ENCODE measurements at places on chromosomes 4 and X.

DNA sequence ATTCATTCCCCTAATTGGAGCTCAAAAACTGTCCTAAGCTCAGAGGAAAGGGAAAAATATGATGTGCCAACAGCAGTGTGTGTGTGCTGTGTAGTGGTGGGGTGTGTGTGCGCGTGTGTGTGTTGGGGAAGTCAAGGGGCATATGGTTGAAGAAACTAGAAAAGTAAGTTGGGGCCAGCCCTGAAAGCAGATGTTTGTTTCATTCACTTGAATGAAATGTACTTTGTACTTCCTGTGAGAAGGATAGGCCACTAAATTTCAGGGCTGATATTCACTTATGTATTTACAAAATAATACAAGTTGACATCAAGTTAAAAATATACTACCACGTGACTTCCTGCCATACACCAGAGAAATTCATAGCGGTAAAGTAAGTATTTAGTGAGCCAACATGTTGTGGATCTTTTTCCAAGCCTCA lies 151.3 kb upstream of the JADE1 start:
- no peaks in the 10 kb centered on the region for H3K4me1 ChIP-seq
- no peaks in the 10 kb centered on the region for H3K27me3 ChIP-seq
- no peak overlapping the region for H3K4me3 ChIP-seq
- DNase-seq: no peak

GRCh38 chrX:53440621-53441517 lies 6.7 kb upstream of the HSD17B10 start:
- H3K36me3 ChIP-seq: no peaks in the 10 kb centered on the region
- H3K4me1 ChIP-seq: peaks cover 7% of the 10 kb centered on the region
- DNase-seq: peak; percentile 69
- peak overlapping the region; percentile 68 for H3K27ac ChIP-seq

GRCh38 chr4:6111354-6111960 lies 88.9 kb downstream of the JAKMIP1 start:
- no peak overlapping the region for H3K4me3 ChIP-seq
- peaks cover 70% of the 10 kb centered on the region for H3K27me3 ChIP-seq
- no peak for DNase-seq
- no peaks in the 10 kb centered on the region for H3K36me3 ChIP-seq
- no peak overlapping the region for H3K27ac ChIP-seq
- H3K4me1 ChIP-seq: no peaks in the 10 kb centered on the region

- H3K4me3 ChIP-seq: no peak overlapping the region
- H3K27ac ChIP-seq: no peak overlapping the region
- no peaks in the 10 kb centered on the region for H3K27me3 ChIP-seq
- no peaks in the 10 kb centered on the region for H3K4me1 ChIP-seq
- H3K36me3 ChIP-seq: peaks cover 100% of the 10 kb centered on the region
Measured at GRCh38 chrX:154468217-154468616, 10.1 kb downstream of the PLXNA3 start.

DNA sequence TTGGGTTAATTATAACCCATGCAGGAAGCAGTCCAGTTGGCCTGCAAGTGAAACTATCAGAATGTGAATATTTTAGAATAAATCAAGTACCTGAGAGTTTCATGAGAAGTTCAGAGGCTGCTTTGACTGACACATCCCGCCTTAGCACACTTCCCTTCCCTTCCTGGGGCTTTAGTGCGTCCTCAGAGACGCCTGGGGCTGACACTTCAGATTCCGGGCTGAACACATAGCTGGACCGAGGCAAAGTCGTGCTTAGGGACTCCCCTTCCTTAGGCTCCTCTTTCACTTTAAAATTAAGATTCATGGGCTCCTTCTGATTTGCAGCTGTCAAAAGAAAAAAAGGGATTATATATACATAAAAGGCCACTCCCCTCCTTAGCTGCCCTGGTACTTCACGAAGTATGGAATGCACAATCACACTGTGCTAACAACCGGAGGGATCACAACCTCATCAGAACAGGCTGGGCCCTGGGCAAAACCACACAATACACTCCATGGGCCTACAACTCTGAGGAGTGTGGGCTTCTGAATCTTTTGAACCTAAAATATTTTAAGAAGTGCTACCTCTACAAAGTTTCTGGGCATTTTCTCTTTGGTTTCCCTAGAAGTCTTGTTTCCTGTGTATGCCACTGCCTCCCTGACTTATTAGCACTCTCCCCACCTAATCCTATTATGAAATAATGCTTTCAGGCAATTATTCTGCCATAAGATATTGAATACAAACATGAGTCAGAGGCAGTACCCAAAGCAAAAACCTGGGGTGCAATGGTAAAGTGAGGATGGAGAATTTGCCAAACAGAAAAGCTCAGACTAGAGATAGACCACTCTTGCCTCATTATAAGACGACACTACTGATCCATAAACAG lies 68.2 kb downstream of the ZNF827 start:
- peaks cover 5% of the 10 kb centered on the region for H3K4me1 ChIP-seq
- no peak overlapping the region for H3K4me3 ChIP-seq
- no peak for DNase-seq
- peaks cover 5% of the 10 kb centered on the region for H3K36me3 ChIP-seq

- no peak overlapping the region for H3K27ac ChIP-seq
- DNase-seq: no peak
- H3K4me3 ChIP-seq: no peak overlapping the region
- H3K36me3 ChIP-seq: no peaks in the 10 kb centered on the region
- H3K27me3 ChIP-seq: no peaks in the 10 kb centered on the region
- no peaks in the 10 kb centered on the region for H3K4me1 ChIP-seq
Measured at GRCh38 chr4:121269001-121269400, 104.9 kb upstream of the TNIP3 start.
